ENCODE measurements at places on chromosomes 11 and 22.

DNA sequence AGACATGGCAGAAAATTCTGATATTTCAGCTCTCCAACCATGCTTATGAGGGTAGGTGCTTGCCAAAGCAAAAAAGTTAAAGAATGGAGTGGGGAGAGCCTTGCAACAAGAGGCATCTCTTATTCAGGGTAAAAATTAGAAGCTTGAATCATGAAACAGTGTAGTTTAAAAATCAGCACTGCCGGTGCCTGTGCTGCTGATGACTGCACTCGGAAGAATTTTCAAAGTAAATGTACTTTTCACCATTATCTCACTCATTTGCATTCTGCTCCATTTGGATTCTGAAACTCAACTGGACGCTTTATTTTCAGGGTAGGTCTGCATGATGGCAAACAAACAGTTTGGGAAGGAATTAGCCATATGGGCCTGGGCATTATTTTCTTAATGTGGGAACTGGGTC, 126.3 kb downstream of the KIRREL3 start:
- no peak for DNase-seq

- no peak for DNase-seq
Observed at GRCh38 chr11:61700212-61700611, 20.0 kb downstream of the DAGLA start.

- DNase-seq: no peak
Observed at GRCh38 chr11:23413057-23413456, 552.8 kb upstream of the CCDC179 start.

DNA sequence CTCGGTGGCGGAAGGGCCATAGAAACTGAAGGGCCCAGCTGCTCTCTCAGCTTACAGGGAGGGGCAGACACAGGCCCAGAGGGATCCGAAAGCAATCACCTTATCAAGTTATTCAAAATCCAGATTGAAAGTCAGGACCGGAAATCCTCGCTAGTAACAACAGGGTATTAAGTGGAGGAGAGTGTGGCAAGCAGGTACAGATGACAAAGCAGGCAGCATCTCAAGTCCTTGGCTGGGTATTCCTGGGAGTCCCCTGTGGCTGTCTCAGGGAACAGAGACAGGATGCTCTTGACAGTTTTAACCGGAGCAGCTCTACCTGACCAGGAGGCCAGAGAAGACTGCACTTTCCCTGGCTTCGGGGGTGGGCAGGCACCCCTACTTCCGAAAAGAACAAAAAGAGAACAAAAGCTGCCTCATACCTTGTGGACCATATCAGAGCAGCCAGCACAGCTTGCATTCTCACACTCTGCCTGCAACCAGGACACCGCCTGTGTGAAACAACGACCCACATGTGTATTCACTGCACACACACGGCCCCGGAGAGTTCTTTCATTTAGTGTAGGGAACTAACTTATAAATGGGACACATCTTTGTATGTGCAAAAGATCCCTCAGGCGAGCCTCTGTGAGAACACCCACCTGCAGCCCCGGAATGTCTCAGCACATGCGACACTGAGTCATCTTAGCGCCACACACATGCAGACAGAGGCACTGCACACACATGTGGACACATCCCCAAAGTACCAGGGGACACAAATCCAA, 78.3 kb downstream of the MICAL3 start:
- DNase-seq: peak; percentile 72

- no peak for DNase-seq
Observed at GRCh38 chr11:13009476-13009920, 382 bp downstream of the RASSF10 start.

- no peak for DNase-seq
Observed at GRCh38 chr22:19038728-19039447, 83.3 kb downstream of the DGCR2 start.

DNA sequence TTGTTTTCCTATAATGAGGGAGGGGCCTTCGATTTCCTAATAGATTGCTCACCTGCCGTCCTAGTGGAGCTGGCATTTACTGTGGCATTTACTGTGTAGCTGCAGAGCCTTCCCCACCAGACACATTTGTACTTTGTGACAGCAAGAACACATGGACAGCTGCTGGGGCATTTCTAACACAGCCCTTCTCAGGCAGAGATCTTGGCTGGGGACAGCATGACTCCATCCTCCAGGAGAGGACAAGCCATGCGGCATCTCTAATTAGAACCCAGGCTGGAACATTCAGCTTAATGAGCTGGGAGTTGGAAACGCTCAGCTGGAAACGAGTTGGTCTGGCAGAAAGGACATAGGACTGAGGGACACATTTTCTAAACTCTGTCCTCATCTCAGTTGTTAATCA, 887.5 kb downstream of the NTM start:
- no peak for DNase-seq

GRCh38 chr11:10443721-10444235, 11.3 kb upstream of the AMPD3 start:
- no peak for DNase-seq

DNA sequence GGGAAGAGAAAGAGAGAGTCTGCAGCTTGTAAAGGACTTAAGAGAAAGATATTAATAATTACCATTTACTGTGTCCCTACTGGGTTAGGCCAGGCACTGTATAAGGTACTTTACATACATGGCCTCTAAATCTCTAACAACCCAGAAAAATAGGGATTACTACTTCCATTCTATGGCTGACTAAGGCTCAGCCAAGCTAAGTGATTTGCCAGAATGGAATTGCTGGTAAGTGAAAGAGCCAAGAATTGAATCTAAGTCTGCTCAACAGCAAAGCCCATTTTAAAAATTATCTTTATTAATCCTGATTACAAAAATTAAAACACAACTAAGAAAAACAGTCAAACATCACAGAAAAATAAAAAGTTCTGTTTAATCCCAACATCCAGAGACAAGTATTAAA, 21.4 kb downstream of the XRRA1 start:
- DNase-seq: no peak

- no peak for DNase-seq
Observed at GRCh38 chr11:128496692-128497060, 90.7 kb downstream of the ETS1 start.

- DNase-seq: no peak
Observed at GRCh38 chr11:64456509-64457320, 97.8 kb downstream of the RPS6KA4 start.

DNA sequence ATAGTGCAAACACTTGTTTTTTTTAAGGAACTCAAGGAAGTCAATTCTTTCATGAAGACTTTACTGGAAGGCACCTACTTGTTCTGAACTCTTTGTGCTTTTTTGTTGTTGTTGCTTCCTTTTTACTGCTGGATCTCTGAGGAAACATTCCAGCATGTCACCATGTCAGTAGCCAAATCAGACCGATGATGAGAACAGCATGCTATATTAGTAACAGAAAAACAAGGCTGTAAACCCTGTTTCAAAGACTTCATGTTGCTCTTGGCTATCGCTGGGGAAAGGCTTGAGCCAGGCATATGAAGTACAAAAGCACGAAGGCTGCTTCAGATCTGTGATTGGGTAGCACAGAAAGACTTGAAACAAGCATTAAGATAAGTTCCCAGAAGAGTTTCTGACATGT, 125.6 kb upstream of the SLC5A12 start:
- DNase-seq: no peak

- DNase-seq: peak; percentile 22
Observed at GRCh38 chr22:29689880-29690213, 30.0 kb upstream of the CABP7 start.

DNA sequence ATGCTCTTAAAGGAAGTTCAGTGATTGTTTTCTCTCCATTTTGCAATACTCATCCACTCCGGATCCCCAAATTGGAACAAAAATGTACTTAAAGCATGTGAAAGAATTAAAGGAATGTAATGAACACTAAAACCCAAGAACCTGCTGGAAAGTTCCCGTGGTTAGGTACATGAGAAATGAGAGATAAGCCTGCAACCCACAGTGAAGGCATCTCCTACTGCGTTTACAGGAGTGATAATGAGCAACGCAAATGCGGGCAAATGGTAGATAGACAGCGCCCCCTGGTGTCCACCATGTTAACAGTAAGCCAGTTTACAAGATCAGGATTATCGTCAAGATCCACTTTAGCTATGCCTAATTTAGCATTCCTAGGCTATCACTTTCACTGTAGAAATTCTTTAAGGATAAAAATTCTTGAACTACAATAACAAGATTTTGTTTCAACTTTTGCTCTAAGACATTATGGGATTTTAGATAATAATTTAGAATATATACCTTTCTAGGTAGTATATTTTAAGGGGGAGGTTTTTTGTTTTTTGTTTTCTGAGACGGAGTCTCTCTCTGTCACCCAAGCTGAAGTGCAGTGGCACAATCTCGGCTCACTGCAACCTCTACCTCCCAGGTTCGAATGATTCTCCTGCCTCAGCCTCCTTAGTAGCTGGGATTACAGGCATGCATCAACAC, 29.9 kb downstream of the ALG9 start:
- peak; percentile 65 for DNase-seq

DNA sequence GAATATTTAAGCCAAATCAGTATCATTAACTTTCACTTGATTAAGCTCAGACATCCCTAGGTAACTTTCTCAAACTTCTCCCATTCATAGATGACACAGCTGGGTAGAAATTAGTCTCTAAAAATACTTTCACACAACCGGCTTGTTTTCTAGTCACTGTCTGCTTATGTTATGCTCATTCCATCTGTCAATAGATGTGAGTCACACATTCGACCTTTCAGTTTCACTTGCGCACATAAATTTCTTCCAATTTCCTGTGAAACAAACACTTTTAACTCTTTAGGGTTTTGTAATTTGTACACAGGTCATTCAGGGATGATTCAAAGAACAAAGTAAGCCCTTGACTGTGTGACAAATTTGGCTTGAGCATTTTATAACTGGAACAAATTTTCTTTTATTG, 723.0 kb downstream of the KCNA4 start:
- DNase-seq: peak; percentile 84

GRCh38 chr22:22196018-22196533, 48.5 kb upstream of the VPREB1 start:
- peak; percentile 65 for DNase-seq

DNA sequence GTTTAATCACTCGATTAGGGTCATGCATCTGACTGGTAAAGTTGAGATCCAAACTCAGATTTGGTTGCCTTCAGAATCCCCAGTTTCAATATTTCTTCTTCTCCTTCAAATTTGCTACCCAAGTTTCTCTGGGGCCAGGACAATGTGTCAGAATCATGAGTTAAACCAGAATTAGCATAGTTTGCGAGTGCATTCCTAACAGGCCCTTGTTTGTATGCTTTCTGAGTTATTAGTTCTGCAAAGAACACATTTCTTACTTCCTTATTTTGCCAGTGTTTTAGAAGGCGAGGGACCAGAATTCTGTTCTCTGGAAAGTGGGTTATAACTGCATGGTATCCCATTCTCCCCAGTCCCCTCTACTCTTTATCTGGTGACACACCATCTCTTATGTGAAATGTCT, 112.0 kb downstream of the ARL14EP start:
- DNase-seq: no peak

DNA sequence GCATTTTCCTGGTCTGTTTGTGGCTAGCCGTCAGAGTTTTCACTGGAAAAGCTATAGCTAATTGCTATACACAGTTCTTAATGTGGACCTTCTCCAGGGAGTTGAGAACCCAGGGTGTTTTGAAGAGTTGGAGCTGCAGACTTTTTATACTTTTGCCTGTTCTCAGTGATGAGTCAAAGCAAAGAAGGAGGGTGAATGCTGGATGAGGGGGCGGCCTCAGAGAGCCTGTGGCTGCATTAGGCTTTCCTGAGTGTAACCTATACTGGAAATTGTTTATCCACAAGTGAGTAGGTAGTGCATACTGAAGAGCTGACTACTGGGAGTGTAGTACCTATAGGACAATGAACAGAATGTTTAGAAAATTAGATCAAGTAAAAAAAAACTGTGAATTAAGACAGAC, 79.7 kb upstream of the HORMAD2 start:
- DNase-seq: no peak

- no peak for DNase-seq
Observed at GRCh38 chr11:116257092-116257491, 515.7 kb downstream of the BUD13 start.

DNA sequence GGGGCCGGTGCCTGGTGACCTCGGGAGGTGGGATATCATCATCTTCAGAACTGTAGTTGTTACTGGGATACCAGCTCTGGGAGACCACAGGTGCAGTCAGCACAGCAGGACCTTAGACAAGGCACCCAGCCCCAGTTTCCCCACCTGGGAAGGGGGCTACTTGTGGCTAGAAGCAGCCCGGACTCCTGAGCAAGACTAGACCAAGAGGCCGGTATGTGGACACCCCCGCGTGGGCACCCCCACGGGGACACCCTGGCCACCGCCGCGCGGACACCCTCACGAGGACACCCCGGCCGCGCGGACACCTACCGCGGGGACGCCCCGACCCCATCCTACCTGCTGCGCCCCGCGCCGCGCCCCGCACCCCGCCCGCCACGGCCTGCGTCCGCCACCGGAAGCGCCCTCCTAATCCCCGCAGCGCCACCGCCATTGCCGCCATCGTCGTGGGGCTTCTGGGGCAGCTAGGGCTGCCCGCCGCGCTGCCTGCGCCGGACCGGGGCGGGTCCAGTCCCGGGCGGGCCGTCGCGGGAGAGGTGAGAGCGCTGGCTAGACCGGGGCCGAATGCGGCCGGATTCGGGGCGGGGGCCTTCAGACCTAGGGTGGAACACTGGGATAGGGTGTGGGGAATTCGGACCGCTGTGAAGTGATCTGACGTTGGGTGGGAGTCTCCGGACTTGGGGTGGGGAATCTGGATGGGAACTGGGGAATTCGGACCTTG, at the start of the genes COMT and TXNRD2:
Gene COMT, plus strand, starts transcription at position 408 of the 718 bp plus-strand sequence. CDS start 20,755 bp downstream, outside the sequence.
Gene TXNRD2, minus strand, starts transcription at position 454 of the 718 bp plus-strand sequence. Its CDS starts 15 bp downstream, at position 439.
- DNase-seq: peak; percentile 67

GRCh38 chr11:46003572-46003971, 81.1 kb downstream of the LARGE2 start:
- no peak for DNase-seq

GRCh38 chr11:110173811-110174644, 80.8 kb downstream of the ZC3H12C start:
- DNase-seq: no peak

- DNase-seq: no peak
Observed at GRCh38 chr22:27318516-27318915, 483.0 kb downstream of the MN1 start.

DNA sequence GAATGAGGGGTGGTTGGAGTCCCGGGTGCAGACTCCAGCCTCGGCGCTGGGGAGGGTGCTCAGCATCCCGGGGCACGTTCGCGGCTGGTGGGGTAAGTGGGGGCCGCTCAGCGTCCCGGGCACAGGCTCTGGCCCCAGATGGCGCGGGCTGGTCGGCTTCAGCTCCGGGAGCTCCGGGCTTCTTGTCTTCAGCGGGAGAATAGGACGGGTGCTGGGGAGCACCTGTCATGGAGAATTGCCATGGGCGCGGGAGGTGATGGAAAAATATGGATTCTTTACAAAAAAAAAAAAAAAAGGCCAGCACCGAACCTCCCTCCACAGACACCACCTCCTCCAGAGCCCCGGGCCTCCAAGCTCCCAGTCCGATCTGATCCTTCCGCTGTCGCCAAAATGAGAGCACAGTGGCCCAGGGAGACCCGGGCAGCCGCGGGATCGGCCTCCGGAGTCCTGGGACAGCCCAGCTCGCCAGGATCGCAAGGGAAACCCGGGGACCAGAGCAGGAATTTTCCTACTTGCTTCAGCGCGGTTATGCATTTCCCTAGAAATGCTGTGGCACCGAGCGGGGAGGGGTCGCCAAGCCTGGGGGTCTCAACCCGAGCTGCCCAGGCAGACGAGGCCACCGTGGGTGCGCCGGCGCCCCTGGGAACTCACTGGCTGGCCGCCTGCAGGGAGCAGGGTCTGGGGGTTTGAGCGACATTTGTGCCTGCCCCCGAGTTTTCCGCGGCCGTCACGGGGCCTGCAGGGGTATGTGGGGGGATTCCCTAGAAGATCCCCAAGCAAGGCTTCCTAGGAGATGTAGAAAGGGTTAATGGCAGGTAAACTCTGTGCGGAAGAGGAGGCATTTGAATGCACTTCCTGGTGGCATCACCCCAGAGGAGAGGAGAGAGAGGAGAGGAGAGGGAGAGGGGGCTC, 1336.9 kb downstream of the BRD1 start:
- DNase-seq: peak; percentile 24
